ENCODE measurements at places on chromosomes 4 and X.

DNA sequence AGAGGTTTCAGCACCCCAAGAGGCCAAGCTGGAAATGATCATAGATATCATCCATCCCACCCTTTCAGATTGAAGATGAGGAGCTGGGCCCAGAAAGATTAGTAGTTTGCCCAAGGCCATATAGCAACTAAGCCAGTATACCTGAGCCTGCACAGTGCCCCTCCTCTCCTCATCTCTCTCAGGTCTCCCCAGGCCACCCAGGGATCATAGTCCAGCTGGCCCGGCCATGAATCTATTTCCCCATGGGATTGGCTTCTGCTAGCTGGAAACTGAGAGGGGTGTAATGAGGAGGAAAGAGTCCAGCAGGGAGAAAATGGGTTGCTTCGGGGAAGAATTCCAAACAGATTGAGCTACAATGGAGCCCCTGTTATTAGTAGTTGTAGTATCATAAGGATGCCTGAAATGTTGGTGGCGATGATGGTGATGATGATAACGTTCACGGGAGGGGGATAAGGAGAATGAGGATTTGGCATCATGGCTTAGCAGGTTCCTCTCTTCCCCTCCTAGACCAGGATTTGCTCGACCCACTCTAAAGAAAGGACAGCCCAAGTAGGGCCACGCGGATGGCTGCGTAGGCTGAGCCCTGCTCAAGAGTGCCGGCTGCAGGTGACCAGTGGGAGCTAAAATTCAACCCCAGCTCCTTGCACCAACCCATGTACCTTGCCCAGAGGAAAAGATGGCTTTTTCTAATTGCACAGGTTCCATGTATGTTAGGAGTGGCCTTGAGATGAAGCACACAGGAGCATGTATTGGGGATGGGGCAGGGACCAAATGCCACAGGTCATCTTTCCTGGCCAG, 117.8 kb upstream of the PJA1 start:
- no peak for DNase-seq

DNA sequence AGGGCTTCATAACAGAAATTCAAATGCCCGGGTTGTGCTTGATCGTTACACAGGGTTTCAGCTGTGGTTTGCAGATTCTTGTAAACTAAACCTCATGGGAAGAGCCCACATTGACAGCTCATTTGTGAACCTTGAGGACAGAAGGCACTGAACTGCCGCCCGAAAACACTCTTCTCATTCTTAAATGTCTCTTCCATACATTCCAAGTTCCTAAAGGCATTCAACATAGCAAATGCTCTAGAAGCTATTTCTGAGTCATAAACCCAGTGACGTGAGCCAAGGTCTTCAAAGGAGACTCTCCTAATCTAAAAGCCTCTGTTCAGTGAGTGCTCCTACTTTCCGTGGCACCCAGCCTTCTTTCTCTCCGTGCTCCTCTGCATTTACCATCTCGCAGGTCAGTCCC, 737.8 kb upstream of the FRG1 start:
- DNase-seq = no peak

GRCh38 chrX:30593440-30594200, 16.1 kb upstream of the TASL start:
- no peak for DNase-seq

GRCh38 chr4:40621592-40622512, 7.8 kb downstream of the RBM47 start:
- no peak for DNase-seq

DNA sequence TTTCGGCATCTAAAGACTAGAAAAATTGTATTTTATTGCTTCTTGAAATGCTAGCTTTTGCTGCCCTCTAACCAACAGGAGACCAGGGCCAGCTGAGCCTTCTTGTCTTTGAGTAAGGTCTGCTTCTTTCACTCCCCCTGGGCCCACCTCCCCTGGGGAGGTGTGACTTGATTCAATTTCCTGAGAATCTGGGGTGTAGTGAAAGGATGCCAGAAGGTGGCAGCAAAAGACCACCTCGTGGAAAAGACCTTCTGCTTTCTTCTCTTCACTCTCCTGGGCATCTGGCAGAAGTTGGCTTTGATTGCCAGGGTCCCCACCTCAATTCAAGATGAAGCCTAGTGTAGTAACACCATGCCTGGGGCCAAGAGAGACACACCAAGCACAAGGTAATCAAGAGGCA, 96.5 kb upstream of the MAOA start:
- DNase-seq = no peak

DNA sequence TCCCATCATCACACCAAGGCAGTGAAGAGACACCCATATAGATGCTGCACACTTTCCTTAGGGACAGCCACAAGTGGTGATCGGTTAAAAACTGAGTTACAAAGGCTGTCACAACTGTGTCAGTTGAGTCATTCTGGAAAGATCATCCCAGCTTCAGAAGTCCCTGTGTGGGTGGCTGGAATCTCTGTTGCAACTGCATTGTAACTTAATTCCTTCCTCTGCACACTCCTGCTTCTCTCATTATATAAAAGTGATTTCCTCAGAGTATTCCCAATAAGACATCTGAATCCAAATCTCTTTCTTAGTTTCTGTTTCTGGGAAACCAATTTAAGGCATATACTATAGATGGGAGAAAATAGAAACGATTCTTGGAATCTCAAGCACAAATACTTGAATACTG, 88.1 kb downstream of the FSTL5 start:
- DNase-seq = no peak

GRCh38 chrX:137519459-137519858, 46.5 kb upstream of the ZIC3 start:
- DNase-seq = no peak

DNA sequence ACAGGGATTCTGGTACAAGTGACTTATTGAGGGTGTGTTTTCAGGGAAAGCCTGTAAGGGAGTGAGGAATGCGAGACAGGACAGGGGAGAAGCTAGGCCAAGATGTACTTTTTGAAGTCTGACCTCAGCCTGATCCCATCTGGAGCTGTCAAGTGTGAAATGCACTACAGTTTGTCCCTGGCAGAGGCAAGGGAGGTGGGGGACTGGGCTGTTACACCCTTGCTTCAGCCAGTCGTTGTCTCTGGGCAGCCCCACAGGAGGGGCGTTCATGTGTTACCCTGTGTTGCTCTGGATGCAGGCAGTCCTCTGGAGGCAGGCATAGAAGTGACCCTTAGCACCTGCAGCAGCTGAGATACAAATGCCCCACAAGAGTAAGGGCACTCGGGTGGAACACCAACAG, 25.8 kb downstream of the PPEF1 start:
- no peak for DNase-seq

- DNase-seq = no peak
Observed at GRCh38 chr4:110480031-110480549, 4.1 kb downstream of the ENPEP start.

GRCh38 chr4:2512396-2513135, 23.9 kb upstream of the FAM193A start:
- DNase-seq = no peak

GRCh38 chrX:8653956-8654355, 78.0 kb downstream of the ANOS1 start:
- DNase-seq = no peak

GRCh38 chr4:26885912-26886274, 25.3 kb downstream of the STIM2 start:
- DNase-seq = no peak

GRCh38 chr4:53644607-53645006, 53.3 kb upstream of the LNX1 start:
- DNase-seq = no peak
